ENCODE measurements at places on chromosomes 4 and X.

DNA sequence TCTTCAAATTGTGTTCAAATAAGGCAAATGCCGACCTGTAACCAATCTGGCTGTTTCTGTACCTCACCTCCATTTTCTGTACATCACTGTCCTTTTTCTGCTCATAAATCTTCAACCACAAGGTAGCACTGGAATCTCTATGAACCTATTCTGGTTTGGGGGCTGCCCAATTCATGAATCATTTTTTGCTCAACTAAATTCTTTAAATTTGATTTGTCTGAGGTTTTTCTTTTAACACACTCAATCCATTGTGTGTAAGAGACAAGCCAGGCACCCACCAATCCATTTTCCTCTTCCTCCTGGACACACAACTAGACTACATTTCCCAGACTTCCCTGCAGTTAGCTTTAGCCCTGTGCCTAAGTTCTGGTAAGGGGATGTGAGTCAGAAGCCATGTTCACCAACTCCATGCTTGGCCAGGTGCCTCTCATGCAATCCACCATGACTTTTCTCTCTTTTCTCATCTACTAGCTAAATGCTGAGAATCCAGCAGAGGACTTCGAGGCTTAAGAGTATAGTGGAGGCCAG, 193.2 kb upstream of the KLF3 start:
- DNase-seq, result no peak

DNA sequence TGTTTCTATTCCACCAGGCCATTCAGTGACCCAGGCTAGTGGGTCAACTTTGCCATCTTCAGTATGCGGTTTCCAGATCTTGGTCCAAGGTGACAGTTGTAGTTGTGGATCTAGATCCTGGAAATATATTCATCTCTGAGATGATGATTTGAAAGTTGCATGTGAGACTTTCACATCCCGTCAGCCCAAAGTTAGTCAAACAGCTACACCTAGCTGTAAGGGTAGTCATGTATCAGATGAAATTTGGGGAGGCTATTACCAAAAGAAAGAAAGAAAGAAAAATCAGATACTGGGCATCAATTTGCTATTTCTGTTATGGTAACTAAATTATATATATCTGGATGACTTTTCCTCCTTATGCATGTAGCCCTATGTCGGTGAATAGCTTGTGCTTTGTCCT, 259.4 kb upstream of the ARX start:
- DNase-seq, result no peak

DNA sequence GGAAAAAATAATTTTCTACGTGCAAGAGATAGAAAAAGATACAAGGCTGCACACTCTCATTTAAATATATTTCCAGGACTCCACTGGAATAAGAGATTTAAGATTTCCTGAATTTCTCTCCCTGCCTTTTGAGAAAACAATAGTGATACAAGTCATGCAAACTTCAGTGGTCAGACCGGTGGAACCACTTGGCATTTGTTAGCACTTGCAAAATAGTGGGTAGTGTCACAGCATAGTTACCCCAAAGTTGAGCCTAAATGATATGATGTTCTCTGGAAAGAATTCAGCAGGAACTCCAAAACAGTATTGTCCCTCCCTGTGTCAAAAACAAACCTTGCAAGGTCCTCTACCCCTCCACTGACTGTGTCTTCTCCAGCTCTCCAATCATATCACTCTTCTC, 102.3 kb downstream of the ANKRD50 start:
- no peak for DNase-seq

- DNase-seq, result no peak
Measured at GRCh38 chr4:154534296-154534695, 15.9 kb downstream of the PLRG1 start.
